Stimulated activated naive CD4-positive, alpha-beta T cell treated with Interleukin-2 at 50 U/mL for 16 hours (primary cell): ENCODE measurements at places on chromosomes 7 and 10.
A peak's percentile ranks its signal among the peaks of the same experiment; 100 is the strongest.

- no peak for DNase-seq
Measured at GRCh38 chr10:115094416-115095140, 1.4 kb downstream of the ATRNL1 start.

DNA sequence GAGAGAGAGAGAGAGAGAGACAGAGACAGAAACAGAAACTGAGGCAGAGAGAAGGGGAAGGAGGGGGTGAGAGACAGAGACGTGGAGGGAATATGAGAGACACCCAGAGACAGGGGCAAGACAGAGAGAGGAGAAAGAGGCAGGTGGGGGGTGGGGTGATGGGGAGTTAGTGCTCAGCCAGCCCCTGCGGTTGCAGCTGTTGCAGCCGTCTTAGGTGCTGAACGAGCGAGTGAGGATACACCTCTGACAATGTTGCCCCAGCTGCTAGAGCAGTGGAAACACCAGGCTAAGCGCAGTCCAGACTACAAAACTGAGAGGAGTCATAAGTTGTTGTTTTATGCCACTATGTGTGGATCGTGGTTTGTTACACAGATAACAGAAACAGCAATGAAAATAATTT, 328.2 kb upstream of the SHH start:
- no peak for DNase-seq

GRCh38 chr10:91804126-91804510, 5.9 kb downstream of the TNKS2 start:
- no peak for DNase-seq

DNA sequence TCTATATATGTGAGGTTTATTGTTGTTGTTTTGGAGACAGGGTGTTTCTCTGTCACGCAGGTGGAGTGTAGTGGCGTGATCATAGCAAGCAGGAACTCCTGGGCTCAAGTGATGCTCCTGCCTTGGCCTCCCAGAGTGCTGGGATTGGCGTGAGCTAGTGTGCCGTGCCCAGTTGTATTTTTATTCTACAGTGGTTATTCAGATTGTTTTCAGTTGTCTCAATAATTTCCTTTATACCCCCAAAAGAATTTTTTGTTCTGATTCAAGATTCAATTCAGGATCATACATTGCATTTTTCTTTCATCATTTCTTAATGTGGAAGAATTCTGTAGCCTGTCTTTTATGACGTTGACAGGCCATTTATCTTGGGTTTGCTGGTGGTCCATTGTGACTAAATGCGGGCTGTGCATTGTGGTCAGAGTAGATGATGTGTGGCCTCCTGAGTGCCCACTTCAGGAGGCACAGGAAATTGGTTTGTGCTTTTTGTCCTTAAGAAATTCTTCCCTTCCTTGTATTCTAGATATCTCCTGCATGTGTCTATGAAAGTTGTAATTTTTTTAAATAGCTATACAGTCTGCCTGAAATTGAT, 22.9 kb downstream of the RBM33 start:
- no peak for DNase-seq

- DNase-seq: peak; percentile 8
Measured at GRCh38 chr10:29689001-29689400, 54.2 kb upstream of the SVIL start.
